NCI-H1436 treated with DMSO at 0.1 percent for 48 hours (cell line): ENCODE measurements at places on chromosomes 2 and 18.

- no peak for DNase-seq
These were observed 144.9 kb downstream of the AGAP1 start for GRCh38 chr2:235638541-235639427.

DNA sequence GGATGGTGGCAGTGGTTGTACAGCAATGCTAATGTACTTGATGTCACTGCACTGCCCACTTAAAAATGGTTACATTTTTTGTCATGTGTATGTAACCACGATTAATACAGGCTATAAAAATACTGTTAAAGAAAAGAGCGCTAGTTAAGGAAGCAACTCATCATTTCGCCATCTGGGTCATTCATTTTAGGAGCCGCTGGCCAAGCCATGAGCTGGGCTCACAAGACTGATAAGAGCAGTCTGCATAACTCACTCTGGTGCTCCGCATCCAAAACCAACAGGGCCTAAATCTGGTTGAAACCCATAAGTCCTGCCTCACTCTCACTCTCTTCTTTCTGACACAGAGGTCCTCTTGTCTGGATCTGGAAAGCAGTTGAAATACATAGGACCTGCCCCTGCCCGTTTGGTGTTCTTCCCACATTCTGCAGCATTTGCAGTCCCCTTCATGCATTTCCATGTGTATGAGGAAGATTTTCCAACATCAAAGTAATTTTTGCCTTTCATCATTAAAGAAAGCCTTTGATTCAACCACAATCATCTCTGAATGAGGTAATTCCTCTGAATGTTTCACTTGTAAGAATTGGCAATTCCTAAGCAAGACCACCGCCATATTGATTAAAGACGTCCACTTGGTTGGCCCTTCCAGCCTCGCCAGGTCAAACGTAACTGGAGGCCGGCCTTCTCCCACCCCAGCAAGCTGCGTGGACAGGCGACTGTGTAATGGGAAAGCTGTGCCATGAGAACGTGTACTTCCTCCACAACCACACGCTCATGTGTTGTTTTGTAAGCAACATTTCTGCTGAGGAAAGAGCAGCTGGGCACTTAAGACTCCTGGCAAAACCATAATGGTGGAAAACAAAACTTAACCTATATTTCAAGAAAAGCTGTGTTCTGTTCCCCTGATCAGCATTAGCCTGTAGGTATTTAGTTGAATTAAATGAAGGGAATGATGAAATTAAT is 112.2 kb downstream of the VAPA start:
- DNase-seq = no peak

DNA sequence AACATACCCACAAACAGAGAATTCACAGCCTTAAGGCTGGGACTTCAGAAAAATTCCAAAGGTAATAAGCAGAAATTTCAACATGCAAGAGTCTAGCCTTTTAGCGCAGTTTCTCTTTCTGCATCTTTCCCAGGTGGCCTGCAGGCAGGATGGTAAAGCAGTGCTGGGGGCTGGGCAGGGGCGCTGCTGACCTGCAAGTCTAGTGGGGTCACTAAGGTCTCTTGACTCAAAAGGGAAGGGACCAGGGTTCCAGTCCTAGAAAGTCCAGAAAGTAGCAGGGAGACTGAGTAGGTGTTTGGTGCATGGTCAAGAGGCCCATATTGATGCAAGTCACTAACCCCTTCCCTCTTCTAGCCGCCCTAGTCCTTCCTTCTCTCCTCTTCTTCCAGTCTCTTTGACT is 169.2 kb downstream of the TGIF1 start:
- no peak for DNase-seq

DNA sequence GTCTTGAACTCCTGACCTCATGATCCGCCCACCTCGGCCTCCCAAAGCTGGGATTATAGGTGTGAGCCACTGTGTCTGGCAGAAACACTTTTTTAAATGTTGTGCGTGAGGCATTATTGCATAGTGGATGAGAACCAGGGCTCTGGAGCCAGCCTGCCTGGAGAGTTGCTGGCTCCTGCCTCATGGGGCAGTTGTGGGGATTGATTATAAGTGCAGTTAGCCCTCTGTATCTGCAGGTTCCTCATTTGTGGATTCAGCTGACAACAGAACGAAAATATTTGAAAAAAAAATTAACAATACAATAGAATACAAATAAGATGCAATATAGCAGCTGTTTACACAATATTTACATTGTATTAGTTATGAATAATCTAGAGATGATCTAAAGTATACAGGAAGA is 129.4 kb upstream of the EML6 start:
- no peak for DNase-seq

GRCh38 chr2:85009019-85009618 is 38.2 kb downstream of the KCMF1 start:
- no peak for DNase-seq

GRCh38 chr2:148201075-148202004 is 180.4 kb downstream of the MBD5 start:
- DNase-seq = no peak

GRCh38 chr2:146437712-146438111 is 1407.1 kb upstream of the ACVR2A start:
- DNase-seq = no peak

DNA sequence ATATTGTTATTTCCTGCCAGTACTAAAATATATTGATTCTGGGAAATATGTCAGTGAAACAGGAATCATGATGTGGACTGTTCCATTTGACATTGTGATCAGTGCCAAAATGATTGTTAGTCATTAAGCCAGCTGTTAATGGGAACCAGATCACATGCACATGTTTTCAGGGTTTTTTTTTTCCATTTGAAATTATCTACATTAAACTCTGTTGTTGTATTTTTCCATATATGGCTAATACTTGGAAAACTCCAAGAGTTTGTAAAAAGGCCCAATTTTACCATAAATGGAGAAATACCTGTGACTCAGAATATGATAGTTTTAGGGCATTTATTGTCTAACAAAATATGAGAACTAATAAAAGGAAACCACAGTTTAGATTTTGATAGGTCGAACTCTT is 13.4 kb downstream of the ITGAV start:
- DNase-seq = no peak

GRCh38 chr2:72496479-72496878 is 329.4 kb downstream of the EXOC6B start:
- no peak for DNase-seq
